OCI-LY7 (cell line): ENCODE measurements at places on chromosomes 6 and 20. TPM values are rescaled to one million over a fixed set of nuclear protein-coding genes. Genes with fewer than 3 reads are reported as not detected.

Gene ITPA
- total RNA-seq: 54.4 and 62.4 TPM in 2 replicates

- DNase-seq: no peak
These were observed 218.0 kb downstream of the THBS2 start for GRCh38 chr6:169035385-169036240.

Gene DEFB119
- total RNA-seq: not detected in 2 replicates

DNA sequence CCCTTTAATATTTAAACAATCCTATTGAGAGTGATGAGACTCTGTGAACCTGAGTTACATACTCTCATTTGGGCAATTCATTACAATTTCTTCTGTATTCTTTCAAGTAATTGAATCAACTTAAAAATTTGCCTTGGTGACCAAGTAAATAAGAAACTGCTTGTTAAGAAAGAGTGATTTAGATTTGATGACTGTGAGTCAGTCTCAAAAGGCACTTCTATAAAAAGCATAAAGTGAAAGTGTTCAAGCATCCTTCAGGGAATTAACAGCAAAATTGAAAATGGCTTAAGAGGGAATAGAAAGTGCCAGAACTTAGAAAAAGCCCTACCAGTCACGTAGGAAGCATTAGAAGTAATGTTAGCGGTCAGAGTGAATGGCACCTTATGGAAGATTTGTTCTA, 654.7 kb downstream of the EPM2A start:
- DNase-seq: no peak

- peak; percentile 10 for DNase-seq
These were observed 91.6 kb downstream of the MRPL14 start for GRCh38 chr6:44035621-44036020.

GRCh38 chr6:159959976-159960384, 8.9 kb upstream of the IGF2R start:
- no peak for DNase-seq

GRCh38 chr6:2977290-2977689, 5.9 kb upstream of the SERPINB6 start:
- DNase-seq: no peak

GRCh38 chr6:11362564-11362963, 130.1 kb upstream of the NEDD9 start:
- no peak for DNase-seq

- no peak for DNase-seq
These were observed 284.2 kb downstream of the BTBD9 start for GRCh38 chr6:38355519-38355918.

- DNase-seq: no peak
These were observed 17.1 kb downstream of the IFNGR1 start for GRCh38 chr6:137202078-137202477.

DNA sequence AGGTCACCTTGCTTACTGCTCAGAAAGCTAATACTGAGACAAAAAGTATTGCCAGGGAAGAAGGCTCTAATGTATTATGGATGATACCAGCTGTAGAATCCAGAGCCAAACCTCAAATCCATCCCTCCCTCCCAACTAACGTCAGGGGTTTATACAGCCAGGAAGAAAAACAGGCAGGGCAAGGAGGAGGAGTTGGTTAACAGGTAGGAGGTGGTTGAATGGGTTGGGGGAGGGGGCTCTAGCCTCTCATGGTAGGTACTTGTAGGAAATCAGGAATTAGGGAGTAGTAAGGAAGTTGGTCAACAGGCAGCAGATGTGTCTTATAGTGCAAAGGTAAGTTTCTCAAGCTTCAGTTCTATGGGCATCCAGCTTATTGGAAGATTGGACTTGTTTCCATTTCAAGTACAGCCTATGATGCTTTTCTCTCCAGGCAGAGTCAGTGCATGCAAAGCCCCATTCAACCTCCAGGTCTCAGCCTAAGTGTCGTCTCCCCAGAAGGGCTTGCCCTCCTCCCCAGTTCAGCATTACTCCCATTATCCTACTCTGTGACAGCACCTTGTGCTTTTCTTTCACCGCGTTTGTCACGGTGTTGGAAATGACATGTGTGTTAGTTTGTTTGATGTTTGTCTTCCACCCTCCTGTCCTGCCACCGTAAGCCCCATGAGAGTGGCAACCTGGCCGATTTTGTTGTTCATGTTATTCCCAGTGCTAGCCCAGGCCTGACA, 38.1 kb downstream of the PNLDC1 start:
- no peak for DNase-seq

- no peak for DNase-seq
These were observed 306.0 kb downstream of the FARS2 start for GRCh38 chr6:5567352-5567751.

Gene SLC23A2
- 24.2 and 25.7 TPM in 2 replicates for total RNA-seq

- no peak for DNase-seq
These were observed 9.0 kb downstream of the NPEPL1 start for GRCh38 chr20:58701431-58702160.

GRCh38 chr6:157358287-157358686, 22.7 kb upstream of the ZDHHC14 start:
- DNase-seq: no peak

Gene COL12A1
- total RNA-seq: not detected in 2 replicates

Gene MYL9
- not detected in 2 replicates for total RNA-seq

DNA sequence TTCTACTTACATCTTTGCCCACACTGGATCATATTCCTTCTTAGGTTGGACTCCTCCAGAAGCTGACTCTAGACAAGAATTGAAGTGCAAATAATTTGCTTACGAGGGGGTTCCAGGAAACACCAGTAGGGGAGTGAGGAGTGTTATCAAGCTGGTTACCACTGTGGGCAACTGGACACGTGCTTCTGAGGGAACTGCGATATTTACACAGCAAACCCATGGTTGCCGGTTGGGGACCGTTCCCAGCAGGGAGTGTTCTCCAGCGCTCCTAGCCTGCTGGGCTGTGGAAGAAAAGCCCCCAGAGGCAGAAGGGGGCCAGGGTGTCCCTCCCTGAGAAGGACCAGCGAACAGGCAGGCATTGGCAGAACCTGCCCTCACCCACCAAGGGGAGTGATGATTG, 21.7 kb downstream of the MDFI start:
- no peak for DNase-seq

DNA sequence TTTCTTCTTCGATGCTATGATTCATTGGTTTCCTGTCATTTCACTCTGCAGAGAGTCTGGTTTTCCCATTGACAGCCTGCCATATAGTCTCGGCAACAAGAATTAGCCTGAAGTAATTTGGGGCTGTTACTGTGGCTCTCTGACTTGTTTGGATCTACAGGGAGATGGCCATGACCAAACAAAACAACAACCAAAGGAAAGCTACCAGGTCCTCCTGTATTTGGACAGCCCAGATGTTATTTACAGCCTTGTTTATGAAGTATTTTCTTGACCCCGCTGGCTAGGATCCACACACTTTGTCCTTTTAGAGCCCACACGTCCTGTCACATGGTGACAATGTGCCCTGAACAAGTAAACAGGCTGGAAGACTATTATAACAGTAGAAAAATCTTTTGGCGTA, 111.4 kb upstream of the PREP start:
- no peak for DNase-seq

GRCh38 chr6:20474874-20475542, 59.2 kb upstream of the CDKAL1 start:
- no peak for DNase-seq

DNA sequence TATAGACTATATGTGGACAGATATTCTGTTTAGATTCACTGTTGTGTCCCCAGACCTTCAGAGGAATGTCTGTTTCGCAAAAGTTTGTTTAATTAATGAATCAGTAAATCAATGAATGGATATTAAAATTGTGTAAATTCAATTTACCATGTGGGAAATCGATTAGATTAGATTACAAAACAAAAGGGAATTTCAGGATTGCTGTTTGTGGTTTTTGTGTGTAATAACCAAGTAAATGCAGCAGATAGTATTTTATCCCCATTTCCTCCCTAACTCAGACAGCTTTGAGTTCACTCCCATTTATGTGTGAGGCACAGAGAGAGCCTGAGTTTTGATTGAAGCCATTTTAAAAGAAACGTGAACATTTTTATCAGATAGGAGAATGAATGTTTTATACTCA, 214.8 kb downstream of the ADGB start:
- DNase-seq: no peak

GRCh38 chr6:55669028-55669427, 90.0 kb upstream of the HMGCLL1 start:
- no peak for DNase-seq

- DNase-seq: no peak
These were observed 29.8 kb upstream of the TBC1D20 start for GRCh38 chr20:492159-492558.

DNA sequence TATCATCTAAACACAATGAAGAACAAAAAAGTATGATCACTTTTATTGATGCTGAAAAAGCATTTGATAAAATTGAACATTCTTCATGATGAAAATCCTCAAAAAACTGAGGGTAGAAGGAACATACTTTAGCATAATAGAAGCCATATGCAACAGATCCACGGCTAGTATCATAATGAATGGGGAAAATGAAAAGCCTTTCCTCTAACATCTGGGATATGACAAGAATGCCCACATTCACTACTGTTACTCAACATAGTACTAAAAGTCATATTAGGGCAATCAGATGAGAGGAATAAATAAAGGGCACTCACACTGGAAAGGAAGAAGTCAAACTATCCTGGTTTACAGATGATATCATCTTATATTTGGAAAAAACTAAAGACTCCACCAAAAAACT, 256.6 kb downstream of the RFPL4B start:
- DNase-seq: no peak

GRCh38 chr6:90502866-90503407, 83.9 kb downstream of the MAP3K7 start:
- DNase-seq: no peak

- DNase-seq: no peak
These were observed 153.2 kb upstream of the TAB2 start for GRCh38 chr6:149164199-149164750.

Gene PGC
- not detected in 2 replicates for total RNA-seq

Gene SYTL3
- total RNA-seq: 0.89 TPM in 2 replicates

- DNase-seq: no peak
These were observed 419.3 kb upstream of the EYS start for GRCh38 chr6:66126358-66126757.

Gene SAMD10
- total RNA-seq: 11.9 and 13.3 TPM in 2 replicates
